ENCODE measurements at places on chromosomes 16 and 17.

DNA sequence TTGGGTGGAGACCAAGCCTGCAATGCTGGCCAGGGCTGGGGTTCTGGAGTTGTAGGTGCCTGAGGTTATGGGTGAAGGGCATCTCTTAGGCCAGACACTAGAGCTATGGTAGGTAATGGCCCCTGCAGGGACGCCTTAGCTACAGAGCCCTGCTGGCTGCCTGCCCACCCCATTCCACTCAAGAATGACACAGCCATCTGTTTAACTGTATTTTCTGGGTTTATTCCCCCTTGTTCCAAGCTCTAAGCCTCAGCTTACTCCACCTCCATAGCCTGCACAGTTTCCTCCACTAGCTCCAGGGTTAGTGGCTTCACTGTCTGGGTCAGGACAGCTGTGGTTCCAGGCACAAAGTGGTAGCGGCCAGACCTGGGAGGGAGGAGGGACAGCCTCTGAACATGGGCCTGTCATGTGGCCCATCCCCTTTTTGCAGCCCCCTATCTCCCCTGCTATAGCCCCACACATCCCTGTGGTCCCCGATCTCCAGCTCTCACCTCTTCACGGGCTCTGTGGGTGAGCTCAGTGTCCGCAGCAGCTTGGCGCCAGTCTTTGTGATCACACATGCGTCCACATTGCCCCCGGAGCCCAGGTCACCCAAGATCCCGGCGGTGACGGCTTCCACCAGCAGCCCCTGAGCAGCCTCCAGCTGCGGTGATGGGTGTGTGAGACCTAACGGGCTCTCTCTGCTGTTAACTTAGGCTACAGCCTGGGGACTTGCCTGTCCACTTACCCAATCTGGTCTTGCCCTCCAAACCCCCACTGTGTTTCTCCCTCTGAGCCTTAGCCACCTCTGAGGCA, 2.1 kb downstream of the PSMB10 start:
- no peak for DNase-seq

DNA sequence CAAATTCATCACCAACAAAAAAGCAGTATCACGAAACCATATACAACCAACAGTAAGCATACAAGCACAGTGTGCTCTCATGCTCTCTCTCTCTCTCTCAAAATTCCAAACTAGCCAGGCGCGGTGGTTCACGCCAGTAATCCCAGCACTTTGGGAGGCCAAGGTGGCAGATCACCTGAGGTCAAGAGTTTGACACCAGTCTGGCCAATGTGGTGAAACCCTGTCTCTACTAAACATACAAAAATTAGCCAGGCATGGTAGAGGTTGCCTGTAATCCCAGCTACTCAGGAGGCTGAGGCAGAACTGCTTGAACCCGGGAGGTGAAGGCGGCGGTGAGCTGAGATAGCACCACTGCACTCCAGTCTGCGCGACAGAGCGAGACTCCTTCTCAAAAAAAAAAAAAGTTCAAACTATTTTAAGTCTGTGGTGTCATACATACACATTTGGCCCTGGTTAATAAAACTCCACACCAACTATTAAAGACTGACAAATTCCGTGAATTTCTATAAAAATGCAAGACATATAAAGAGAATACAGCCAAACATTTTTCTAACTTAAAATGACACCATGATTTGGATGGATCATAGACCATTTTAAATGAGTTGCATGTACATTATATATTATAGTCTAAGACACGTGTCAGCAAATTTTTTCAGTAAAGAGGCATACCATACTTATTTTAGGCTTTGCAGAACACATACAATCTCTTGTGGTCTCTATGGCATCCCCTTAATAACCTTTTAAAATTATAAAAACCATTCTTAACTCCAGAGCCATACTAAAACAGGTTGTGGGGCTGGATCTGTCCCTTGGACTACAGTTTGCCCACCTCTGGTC, 30.9 kb downstream of the GLG1 start:
- no peak for DNase-seq

DNA sequence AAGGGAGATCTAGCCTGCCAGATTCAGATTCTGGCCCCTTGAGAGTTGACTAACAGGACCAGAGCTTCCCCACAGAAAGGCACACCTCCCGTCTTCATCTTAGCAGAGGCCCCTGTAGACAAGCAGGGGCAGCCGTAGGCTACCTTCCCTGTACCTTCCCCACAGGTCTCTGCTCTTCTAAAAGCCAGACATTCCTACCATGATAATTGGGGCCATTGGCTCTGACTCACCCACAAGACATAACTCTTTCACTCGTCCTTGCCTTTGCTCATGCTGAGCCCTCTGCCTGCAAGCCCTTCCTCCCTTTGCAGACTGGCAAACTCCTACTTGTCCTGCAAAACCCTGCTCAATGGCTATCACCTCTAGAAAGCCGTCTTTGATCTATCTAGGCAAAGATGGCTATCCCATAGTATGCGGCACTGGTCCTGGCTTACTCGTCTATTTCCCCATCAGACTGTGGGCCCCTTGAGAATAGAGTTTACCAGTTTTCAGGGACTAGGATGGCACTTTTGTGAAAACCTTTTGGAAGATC, 43.8 kb downstream of the PIMREG start:
- DNase-seq = no peak

- no peak for DNase-seq
These were observed 104.7 kb downstream of the SOCS1 start for GRCh38 chr16:11151156-11151884.

DNA sequence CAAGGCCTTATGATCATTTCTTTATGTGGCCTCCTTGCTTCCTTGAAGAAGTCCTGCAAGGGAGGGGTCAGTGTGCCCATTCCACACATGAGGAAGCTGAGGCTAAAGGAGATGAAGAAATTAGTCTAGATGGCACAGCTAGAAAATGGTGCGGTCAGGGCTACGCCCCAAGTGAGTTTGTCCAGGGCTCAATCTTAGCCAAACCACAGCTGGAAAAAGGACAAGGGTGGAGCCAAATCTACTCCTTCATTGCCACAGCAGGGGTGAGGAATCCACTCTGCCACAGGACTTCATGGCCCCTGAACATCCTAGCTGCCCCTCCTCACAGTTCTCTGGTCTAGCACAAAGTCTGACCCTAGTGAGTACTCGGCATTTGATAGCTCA, 16.2 kb downstream of the BEAN1 start:
- DNase-seq = no peak

- no peak for DNase-seq
These were observed 12.6 kb upstream of the BCAR1 start for GRCh38 chr16:75263963-75264445.

DNA sequence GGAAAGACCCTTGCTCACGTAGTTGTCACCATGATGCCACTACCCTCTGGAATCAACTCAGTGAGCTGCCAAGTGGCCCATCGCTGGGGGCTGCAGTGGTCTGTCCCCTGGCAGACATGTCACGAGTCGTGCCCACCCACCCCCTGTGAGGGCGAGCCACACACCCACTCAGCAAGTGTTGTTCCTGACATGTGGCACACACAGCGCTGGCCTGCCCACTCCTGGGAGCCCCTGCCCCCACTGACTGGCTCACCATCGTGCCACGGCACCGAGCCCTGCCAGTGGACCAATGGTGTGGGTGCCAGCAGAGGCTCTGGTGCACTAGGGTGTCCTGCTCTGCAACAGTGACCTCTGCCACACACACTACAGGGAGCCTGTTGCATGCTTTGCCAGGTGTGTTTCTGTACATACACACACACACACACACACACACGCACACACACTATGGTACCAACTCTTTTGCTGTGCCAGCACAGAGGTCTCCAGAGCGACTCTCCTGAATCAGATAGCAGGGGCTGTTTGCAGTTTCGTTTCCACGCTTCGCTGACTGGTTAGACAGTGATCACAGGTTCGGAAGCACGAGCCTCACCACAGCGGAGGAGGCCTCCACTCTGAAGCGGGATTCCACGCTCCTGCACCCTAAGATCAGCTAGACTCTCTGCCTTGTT, 7.7 kb downstream of the RTN4RL1 start:
- DNase-seq = no peak

DNA sequence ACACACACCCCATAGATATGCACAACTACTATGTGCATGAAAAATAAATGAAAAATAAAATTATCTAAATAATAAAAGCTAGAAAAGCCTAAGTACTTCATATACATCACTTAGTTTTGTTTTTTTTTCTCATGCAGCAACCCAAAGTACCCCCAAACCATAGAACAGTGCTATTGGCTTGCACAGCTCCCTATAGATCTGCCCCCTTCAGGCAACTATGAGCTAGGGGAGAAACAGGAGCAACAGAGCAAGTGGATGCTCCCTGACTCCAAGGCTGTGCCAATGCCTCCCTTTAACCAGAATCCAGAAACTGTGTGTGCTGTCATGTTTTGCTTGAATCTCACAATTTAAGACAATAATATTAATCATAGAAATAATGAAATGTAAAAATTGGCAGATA, 605.5 kb downstream of the TOX3 start:
- DNase-seq = no peak

All from ACHN (cell line).